Astrocyte of the spinal cord (primary cell): ENCODE measurements at places on chromosomes 1 and 21.
A peak's percentile ranks its signal among the peaks of the same experiment; 100 is the strongest.

DNA sequence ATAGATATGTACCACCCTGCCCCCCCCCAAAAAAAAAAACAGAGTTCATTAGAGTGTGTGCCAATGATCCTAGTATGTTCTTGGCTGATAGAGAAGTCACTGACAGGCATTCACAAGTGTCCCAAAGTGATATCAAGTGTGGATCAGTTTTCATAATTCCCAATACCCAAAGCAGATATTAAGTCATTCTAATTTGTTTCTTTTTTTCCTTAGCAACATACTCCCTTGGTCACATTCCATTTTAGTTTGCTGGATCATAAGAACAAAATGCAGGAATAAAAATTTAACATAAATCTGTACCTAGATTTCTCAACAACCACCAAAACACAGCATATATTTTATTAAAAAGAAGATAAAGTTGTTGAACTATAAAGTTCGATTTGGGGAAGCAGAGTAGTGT lies 129.8 kb upstream of the PALMD start:
- DNase-seq, result no peak

GRCh38 chr1:38875811-38876210 lies 2.7 kb upstream of the MYCBP start:
- DNase-seq, result no peak

GRCh38 chr21:34843562-34843961 lies 174.8 kb downstream of the CLIC6 start:
- DNase-seq, result peak; percentile 30

DNA sequence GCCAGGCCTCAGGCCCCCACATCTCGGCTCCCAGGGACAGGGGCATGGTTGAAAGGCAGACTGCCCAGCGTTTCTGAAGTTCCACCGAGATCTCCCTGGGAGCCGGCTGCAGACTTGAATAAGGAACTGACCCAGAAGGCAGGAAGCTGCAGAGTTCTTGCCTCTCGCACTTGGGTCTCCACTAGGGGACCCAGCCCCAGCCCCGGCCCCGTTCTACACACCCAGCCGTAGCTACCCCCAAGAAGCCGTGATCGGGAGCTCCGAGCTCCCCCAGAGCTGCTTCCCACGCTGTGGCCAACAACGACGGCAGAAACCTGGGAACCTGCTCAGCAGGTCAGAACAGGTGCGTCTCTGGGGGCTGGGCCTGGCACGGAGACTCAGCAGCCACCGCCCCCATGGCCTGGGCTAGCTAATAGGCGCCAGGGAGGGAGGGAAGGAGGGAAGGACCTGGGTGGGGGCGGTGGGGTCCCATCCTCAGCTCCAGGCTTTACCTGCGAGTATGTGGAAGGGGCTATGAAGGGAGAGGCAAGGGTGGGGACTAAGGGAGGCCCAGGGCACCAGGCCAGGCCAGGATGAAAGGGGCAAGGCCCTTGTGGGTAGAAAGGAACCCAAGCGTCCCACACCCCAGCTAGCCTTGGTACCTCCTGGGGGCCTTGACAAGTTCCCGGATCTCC lies at the start of gene NECTIN4:
Gene NECTIN4, minus strand, starts transcription at position 308 of the 674 bp plus-strand sequence. Its CDS starts 262 bp downstream, at position 46.
- no peak for DNase-seq

DNA sequence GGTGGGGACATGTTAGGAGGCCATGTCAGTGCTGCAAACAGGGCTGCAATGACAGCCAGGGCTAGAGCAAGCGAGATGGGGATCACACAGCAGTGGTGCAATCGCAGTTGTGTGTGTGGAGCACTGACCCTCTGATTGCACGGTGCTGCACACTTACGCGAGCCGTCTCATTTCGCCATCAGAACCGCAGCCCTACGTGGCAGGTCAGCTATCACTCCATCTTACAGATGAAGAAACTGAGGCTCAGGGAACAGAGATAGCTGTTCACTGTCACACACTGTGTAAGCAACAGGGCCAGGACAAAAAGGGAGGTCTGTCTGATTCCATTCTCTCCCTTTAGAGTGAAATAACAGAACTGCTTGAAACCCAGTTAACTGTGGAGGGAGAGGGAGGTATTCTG lies 104.8 kb upstream of the SLC45A1 start:
- DNase-seq, result no peak

- no peak for DNase-seq
Observed at GRCh38 chr1:40395190-40396175, 22.0 kb downstream of the SMAP2 start.

GRCh38 chr1:36944883-36945282 lies 89.4 kb downstream of the GRIK3 start:
- DNase-seq, result no peak

GRCh38 chr1:62299426-62300200 lies 19.6 kb downstream of the KANK4 start:
- DNase-seq, result peak; percentile 41

DNA sequence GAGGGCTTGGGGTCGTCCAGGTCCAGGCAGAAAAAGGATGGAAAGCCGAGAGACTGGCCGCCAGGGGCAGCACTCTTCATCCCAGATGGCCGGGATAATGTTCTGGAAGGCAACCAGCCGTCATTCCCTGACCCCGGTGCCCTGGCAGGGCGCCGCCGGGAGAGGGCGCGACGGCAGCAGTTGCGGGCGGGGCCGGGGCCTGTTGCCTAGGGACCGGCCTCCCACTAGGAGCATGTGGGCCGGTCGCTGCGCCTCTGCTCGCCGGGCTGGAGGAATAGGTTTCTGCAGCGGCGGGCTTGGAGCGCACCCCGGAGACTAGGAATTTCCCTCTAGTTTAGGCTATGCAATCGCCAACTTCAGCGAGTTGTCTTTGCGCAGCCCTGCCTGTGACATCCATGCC lies 11.0 kb downstream of the DMRTB1 start:
- DNase-seq, result peak; percentile 78

- no peak for DNase-seq
Observed at GRCh38 chr21:34826836-34827235, 158.0 kb downstream of the CLIC6 start.

DNA sequence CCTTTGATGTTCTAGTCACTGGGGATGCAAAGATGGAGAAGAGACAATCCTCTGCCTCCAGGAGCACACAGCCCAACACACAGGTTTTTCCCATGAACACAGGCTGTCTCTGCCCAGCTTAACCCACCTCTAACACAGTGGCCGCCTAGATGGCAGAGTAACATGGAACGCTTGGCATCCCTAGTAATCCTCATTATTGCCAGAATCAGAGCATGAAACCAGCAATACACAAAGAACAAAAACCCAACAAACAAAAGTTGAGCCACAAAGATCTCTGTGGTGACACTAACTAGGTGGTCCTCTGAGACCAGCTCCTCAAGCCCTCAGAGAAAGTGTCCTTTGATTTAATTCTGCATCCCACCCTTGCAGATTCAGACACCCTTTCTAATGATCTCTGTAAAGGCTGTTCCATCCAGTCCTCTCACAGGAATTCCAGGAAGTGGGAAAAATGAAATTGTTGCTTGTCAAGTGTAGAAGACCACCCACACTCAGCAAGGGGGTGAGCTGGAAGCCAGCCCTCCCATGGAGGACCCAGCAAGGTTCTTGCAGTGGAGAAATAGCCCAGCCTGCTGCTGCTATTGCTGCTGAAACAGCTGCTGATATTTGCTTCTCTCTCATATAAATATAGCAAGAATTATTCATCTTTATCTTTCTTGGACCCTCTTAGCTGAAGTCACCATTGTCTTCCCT lies 7.4 kb upstream of the ATP2B4 start:
- no peak for DNase-seq

GRCh38 chr1:116067566-116067890 lies 43.7 kb upstream of the MAB21L3 start:
- peak; percentile 74 for DNase-seq

DNA sequence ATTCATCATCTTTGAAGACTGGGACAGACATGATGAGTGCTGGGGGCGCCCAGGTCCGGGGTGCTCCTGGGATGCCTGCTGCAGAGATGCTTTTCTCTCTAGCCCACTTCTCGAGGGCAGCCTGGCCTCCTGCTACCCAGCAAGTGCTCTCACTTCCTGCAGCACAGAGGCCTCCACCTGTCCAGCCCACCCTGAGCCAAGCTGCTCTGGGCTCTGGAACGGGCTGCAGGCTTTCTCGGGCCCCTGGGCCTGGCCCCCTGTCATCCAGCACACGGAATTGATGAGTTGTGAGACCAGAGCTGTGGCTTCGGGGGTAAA lies 469.5 kb upstream of the VAMP3 start:
- no peak for DNase-seq

GRCh38 chr1:67935560-67935959 lies 102.3 kb upstream of the GNG12 start:
- no peak for DNase-seq

DNA sequence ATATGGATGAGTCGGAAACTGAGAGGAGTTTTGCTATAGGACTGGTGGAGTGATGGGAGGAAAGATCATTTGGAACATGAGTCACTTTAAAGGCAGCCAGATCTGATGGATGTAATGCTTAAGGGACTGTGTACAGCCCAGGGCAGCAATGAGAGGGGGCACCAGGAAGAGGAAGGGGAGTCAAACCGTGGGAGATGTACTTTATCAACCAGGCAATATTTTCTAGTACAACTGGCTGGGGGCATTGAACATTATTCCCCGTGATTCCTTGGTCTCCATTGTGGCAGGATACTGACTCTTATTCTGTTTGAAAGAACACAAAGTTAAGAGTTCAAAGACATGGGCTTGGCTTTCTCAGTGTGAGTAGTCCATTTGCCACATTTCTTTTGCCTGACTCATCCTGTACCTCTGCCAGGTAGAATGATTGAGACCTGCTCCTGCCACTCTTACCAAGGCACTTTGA lies 268.2 kb upstream of the NR5A2 start:
- DNase-seq, result peak; percentile 43

DNA sequence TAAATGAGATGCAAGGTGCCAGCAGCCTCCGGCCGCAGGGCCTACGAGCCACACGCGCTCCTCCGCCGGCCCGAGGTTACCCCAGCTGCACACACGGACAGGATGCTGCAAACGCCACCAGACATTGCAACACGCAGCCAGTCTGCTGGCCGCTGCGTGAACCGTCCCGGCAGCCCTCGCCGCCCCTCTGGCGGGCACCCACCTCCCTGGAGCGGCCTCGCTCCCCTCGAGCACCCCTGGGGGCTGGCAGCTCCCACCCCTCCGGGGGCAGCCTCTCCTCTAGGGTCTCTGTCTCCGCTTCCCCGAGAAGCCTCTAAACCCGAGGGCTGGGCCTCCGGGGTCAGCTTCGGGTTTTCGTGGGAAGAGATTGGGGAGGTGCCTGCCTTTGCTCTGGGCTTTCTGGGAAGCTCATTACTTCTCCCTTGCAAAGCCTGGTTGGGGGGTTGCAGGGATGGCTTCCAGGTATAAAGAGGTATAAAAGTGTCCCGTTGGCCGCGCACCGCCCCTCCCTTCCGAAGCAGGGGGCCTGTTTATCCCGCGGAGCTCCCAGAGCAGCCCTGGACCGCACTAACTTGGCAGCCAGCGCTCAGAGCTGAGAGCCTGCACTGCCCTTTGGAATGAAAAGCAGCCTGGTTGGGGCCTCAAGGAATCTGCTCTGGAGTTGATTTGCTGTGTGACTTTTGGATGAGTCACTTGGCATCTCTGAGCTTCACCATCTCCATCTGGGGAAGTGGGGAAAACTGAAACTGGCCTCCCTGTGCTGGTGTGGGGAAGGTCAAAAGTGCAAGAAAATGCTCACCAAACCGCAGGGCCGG lies 21.8 kb downstream of the DHRS3 start:
- peak; percentile 98 for DNase-seq

DNA sequence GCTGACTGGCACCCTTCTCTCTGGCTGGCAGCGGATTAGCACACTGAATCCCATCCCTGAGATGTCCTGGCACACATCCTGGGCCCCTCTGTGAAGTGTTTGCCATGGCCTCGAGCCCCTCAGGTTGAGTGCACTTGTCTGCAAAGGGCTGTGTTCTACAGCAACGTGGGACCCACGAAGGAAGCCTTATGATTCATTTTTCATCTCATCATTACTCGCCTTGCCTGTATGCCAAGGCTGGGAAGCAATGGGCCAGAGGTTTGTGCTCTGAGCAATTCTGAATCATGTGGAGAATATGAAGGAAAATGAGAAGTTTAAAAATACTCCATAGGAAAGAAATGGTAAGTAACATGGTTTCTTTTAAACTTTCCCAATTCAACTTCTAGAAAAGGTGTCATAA lies 124.8 kb upstream of the LMO4 start:
- peak; percentile 60 for DNase-seq

DNA sequence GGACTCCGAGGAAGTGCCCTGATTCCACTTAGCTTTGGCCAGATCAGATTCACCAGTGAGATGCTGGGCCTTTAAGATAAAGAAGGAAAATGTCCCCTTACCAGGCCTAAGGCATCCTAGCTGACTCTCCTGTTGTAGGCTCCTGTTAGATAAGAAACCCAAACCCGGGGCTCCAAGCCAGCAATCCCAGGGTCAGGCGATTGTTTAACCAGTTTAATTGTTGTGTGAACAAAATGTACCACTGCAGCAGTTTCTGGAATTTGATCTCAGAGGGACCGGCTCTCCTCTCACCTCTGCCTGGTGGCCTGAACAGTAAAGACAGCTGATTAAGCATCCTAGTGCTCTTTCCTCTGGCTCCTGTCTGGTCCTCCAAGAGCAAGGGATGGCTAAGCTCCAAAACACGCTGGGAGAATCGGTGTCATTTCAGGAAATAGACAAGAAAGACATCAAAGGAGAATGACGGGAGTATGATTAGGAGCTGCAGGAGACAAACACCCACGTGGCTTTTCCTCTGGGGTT lies 9.3 kb upstream of the KLHDC8A start:
- DNase-seq, result peak; percentile 46

DNA sequence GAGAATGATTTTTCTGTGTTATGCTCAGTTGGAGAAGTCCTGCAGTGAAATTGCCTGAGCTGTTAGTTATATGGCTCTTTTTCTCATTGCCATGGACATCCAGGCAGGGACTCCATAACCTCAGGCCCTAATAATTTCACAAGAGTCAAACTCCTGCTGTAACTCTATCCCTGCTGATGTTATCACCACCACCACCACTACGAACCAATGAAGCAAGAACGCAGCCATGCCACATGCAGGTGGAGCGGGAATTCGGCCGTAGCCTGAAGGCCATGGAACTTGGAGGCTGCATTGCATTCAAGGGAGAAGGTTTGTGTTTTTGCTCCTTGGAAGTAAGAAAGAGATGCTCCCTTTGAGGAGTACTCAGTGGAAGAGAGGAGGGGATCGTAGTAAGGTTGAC lies 16.8 kb upstream of the DLGAP3 start:
- no peak for DNase-seq

DNA sequence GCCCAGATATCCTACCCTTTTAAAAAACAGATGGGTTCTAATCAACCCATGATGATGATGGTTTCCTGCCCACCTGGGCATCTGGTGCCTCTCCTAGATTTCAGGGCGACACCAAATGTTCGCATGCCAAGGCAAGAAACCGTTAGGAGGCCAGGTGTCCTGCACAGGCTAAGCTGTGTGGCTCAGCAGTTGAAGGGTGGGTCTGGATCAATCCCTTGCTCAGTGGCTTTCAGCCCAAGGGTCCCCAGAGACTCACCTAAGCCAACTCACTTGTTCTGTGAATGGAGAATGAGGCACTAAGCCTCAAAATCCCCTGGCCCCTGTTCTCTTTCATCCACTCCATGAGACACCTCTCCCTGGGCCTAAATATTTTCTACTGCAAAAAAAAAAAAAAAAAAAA lies 169.1 kb upstream of the EDN2 start:
- DNase-seq, result no peak

DNA sequence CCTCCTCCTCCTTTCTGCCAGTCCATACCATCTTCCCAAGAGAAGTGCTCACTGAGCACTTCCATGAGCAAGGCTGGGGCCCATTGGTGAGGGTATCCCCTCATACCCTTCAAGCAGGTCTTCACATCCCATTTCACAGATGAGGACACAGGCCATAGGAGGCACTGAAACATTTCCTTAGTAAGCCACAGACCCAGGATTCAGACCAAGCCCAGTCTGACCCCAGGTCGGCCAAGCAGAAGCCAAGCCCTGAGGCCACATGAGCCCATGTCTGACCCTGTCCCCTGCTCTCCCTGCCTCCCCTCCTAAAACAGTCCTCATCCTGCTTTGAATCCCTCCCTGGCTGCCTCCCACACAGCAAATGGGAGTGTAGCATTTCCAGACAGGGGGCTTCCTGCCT lies 146.2 kb downstream of the ZSCAN20 start:
- no peak for DNase-seq
